ENCODE measurements at places on chromosomes 12 and 14.

GRCh38 chr12:6533923-6534694, at the start of gene GAPDH:
Gene GAPDH, plus strand, starts transcription at chr12:6534517. Its CDS starts 316 bp downstream, at chr12:6534833.
- peak; percentile 69 for DNase-seq

- no peak for DNase-seq
Measured at GRCh38 chr12:114933428-114934160, 249.6 kb upstream of the TBX3 start.

- no peak for DNase-seq
Measured at GRCh38 chr14:54652188-54652587, 85.3 kb downstream of the SAMD4A start.

- peak; percentile 13 for DNase-seq
Measured at GRCh38 chr12:51593539-51593938, 2.5 kb downstream of the SCN8A start.

GRCh38 chr12:130155416-130156073, 6.7 kb upstream of the FZD10 start:
- DNase-seq, result no peak
